ENCODE measurements at places on chromosomes 4 and X. TPM values are rescaled to one million over a fixed set of nuclear protein-coding genes. Genes with fewer than 3 reads are reported as not detected.

DNA sequence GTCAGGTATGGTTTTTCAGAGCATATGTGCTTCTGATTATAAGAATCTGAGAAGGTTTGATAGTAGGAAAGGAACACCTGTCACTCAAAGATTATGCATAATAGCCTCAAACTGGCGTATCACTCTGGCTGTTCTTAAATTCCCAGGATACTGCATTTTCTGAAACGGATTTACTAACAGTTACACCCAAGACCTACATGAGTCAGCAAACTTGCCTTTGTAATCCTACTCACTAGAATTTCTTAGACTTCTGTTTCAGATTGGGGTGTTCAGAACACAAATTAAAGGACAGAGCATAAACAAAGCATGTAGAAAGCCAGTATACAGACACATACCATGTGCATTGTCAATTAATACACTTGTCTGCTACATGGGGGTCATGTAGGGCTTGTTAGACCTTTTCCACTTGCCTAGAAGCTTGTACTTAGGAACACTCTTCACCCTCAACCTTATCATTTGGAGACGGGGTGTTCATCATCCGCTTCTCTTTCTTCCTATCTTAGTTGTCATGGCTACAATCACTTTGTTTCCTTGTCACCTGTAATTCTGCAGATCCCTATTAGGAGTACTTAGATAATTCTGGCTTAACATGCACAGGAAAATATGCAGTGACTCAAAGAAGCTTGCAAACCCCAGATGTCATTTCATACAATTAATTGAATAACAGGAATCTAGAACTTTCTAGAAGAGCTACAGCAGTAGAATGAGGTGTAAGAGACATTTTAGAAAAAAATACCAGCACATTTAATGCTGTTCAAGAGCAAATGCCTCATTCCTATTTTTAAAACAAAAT, 593.0 kb upstream of the TENM3 start:
- no peak for DNase-seq

The IL3RA gene
- total RNA-seq = not detected

- DNase-seq = no peak
Measured at GRCh38 chr4:124745985-124746801, 33.7 kb upstream of the ANKRD50 start.

GRCh38 chr4:82930848-82931755, 30.6 kb downstream of the THAP9 start:
- no peak for DNase-seq

The SSX2B gene
- total RNA-seq = 2.6 TPM

The ZBTB49 gene
- total RNA-seq = 3.7 TPM

GRCh38 chr4:145565328-145565727, 53.9 kb upstream of the MMAA start:
- no peak for DNase-seq

GRCh38 chrX:67651437-67652142, 107.8 kb downstream of the AR start:
- DNase-seq = no peak

DNA sequence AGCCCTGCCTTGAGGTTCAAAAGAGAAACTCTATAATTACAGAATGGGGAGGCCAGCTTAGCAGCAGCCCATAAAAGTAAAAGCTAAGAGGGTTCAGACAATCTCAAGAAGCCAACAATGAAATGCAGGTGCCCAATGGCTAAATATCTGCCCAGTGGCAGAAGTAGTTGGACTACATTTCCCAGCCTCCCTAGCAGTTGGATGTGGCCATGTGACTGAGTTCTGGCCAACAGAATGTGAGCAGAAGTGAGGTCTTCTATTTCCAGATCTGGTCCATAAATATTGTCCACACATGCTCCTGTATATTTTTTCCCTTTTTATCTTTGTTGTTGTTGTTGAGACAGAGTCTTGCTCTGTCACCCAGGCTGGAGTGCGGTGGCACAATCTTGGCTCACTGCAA, 127.9 kb upstream of the NHS start:
- peak; percentile 1 for DNase-seq

- no peak for DNase-seq
Measured at GRCh38 chrX:12958059-12958458, 16.9 kb upstream of the TMSB4X start.

Measured in Daoy (cell line).